ENCODE measurements at places on chromosomes 5 and 9.

GRCh38 chr9:38226491-38226951, 157.5 kb upstream of the SHB start:
- DNase-seq = no peak
- H3K27me3 ChIP-seq = peaks cover 9% of the 10 kb centered on the region
- H3K36me3 ChIP-seq = no peaks in the 10 kb centered on the region
- no peak overlapping the region for H3K27ac ChIP-seq
- peaks cover 4% of the 10 kb centered on the region for H3K4me1 ChIP-seq

- no peaks in the 10 kb centered on the region for H3K36me3 ChIP-seq
- no peak overlapping the region for H3K27ac ChIP-seq
- H3K27me3 ChIP-seq = no peaks in the 10 kb centered on the region
- DNase-seq = no peak
- H3K4me1 ChIP-seq = no peaks in the 10 kb centered on the region
Measured at GRCh38 chr9:91032121-91032531, 230.5 kb downstream of the SYK start.

GRCh38 chr9:18056993-18057369, 417.0 kb upstream of the ADAMTSL1 start:
- H3K27ac ChIP-seq = no peak overlapping the region
- H3K4me3 ChIP-seq = no peak overlapping the region
- DNase-seq = no peak
- no peaks in the 10 kb centered on the region for H3K36me3 ChIP-seq
- no peaks in the 10 kb centered on the region for H3K27me3 ChIP-seq

DNA sequence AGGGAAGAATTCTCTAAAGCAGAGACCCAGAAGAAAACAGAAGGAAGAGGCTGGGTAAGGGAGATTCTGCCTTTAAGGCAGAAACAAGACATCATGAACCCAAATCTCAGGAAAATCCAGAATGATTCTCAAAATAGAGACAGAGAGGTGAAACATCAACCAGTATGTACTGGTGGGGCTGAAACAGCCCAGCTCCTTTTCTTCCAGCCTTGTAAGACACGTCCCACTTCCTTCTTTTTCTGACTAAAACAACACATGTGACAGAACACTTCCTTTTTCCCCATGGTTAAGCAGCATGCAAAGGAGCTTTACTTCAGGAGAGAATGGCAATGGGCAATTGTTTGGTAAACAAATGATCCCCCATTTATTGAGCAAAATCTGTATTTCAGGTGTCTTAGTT, 230.8 kb upstream of the NR4A3 start:
- no peak overlapping the region for H3K4me3 ChIP-seq
- H3K27me3 ChIP-seq = no peaks in the 10 kb centered on the region
- H3K4me1 ChIP-seq = no peaks in the 10 kb centered on the region
- no peaks in the 10 kb centered on the region for H3K36me3 ChIP-seq
- no peak for DNase-seq
- H3K27ac ChIP-seq = no peak overlapping the region

- H3K4me3 ChIP-seq = no peak overlapping the region
- H3K27ac ChIP-seq = no peak overlapping the region
- H3K27me3 ChIP-seq = no peaks in the 10 kb centered on the region
- no peaks in the 10 kb centered on the region for H3K36me3 ChIP-seq
Measured at GRCh38 chr9:20528253-20528652, 94.0 kb downstream of the MLLT3 start.

DNA sequence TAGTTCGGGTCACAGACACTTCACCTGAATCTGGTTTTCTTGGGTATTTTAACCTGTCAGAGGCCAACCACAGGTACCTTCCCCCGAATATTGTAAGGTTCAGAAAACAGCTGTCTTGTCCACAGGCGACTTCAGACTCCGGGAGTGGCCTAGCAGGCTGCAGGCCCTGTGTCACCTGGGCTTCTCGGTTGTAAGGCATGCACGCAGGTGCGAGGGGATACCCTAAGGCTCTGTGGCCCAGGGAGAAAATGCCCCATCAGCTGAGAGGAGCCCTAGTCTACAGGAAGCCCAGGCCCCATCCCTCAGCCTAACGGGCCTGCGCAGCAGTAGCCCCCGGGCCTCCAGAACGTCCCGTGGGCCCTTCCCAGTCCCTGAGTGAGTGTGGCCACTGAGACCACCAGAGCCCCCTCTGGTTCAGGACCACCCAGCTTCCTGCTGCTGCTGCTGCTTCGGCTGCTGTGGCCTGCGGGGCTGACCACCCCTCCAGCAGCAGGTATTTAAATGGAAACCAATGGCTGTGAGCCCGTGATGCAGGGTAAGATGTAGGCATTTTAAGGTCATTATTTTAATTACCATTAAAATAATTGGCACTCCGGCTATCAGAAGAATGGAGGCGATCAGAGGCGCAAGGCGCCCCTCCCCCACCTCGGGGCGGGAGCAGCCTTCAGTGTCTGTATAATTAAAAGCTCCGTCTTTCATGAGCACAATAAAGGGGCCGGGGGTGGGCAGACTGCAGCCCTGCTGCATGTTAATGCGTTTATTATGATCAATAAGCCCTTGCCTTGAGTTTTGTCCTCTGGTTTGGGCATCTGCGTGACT, 65.4 kb downstream of the PSMB7 start:
- no peak overlapping the region for H3K27ac ChIP-seq
- no peak overlapping the region for H3K4me3 ChIP-seq
- H3K36me3 ChIP-seq = peaks cover 40% of the 10 kb centered on the region
- no peaks in the 10 kb centered on the region for H3K27me3 ChIP-seq
- peaks cover 4% of the 10 kb centered on the region for H3K4me1 ChIP-seq
